ENCODE measurements at places on chromosomes 12 and 14.

DNA sequence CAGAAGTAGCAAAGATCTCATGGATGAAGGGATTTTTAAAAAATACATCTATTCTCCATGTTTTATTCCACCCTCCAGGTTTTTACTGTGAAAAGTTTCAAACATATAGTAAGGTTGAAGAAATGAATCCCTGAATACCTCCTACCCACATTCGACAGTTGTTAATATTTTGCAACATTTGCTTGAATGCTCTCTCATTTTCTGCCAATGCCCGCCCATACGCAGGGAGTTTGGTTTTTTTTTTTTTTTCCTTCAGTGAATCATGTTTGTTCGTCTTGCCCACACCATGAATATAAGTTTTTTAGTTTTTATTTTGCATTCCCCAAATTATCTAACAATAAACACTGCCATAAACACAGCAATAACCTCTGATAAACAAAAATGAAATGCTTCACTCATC, 82.9 kb downstream of the MAP1LC3B2 start:
- DNase-seq: no peak

- no peak for DNase-seq
Measured at GRCh38 chr14:26791117-26791806, 193.4 kb upstream of the NOVA1 start.

DNA sequence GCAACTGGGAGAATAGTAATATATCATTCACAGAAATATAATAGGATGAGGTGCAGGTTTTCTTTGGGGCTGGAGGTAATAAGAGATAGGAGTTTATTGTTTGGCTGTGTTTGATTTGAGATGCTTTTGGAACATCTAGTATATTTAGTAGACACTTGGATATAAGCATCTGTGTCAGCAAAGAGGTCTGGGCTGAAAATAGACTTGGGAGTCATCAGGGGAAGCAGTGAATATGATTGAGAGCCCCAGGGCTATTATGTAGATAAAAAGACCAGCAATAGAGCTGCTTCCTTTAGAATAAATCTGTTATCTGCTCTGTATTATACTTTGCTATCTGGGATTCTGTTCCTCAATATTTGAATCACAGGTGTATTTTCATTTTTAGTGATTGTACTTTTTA, 36.6 kb downstream of the SPATA7 start:
- DNase-seq: no peak

DNA sequence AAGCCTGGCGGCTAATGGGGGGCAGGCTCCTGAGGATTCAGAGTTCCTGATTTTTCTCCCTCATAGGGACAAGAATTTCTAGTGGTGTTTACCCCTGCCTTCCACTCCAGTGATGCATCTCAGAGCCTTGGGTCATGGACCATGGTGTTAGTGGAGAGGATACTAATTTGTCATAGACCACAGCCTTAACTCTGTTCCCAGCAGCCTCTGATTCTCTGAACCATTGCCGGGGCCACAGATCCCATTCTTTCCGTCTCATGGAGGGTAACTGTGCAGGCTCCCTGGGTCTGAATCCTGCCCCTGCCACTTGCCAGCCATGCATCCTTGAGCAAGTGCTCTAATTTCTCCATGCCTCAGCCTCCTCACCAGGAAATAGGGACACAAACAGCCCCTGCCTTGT, 55.1 kb downstream of the RPH3A start:
- DNase-seq: no peak

GRCh38 chr12:76252031-76252430, 96.2 kb downstream of the BBS10 start:
- no peak for DNase-seq

DNA sequence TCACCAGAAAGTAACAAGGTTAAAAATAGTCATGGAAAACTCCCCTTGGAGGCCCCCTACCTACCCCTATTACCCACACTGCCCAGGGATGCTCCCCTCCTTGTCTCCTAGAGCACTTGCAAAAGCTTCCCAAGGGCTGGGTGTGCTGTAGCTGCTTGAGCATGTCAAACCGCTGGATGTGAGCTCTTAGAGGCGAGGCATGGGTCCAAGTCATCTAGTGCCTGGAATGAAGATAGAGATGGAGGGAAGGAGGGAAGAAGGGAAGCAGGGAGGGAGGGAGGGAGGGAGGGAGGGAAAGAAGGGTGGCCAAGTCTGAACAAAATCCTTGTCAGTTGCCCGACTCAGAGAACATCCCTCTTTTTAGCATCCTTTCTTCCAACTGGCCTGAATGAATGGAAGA, 43.1 kb downstream of the LTBP2 start:
- no peak for DNase-seq

DNA sequence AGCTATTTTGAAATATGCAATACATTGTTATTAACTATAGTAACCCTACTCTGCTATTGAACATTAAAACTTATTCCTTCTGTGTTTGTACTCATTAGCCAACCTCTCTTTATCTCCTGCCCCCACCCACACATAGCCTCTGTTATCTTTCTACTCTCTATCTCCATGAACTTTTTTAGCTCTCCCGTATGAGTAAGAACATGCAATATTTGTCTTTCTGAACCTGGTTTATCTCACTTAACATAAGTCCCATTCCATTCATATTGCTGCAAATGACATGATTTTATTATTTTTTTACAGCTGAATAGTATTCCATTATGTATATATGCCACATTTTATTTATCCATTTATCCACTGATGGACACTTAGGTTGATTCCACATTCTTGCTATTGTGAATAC, 79.0 kb upstream of the AMIGO2 start:
- no peak for DNase-seq

GRCh38 chr12:125283521-125283920, 218.3 kb downstream of the AACS start:
- DNase-seq: no peak

DNA sequence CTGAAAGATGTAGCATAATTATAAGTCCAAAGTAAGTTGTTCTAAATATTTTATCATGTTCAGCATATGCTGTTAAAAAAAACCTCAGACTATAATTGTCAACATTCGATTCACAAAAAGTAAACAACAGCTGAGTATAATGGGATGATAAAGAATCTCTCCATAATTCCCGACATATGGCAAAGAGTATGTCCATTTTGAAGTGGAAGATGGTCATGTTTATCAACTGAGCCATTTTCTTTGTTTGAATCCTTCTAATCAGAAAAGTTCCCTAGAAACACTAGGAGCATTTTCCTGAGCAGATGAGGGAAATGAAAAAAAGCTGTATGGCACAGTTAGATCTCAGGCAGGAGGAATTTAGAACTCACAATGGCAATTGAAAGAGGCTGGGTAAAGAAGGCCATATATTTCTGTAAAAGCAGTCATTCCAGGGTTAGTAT, 192.1 kb upstream of the AMIGO2 start:
- DNase-seq: no peak

DNA sequence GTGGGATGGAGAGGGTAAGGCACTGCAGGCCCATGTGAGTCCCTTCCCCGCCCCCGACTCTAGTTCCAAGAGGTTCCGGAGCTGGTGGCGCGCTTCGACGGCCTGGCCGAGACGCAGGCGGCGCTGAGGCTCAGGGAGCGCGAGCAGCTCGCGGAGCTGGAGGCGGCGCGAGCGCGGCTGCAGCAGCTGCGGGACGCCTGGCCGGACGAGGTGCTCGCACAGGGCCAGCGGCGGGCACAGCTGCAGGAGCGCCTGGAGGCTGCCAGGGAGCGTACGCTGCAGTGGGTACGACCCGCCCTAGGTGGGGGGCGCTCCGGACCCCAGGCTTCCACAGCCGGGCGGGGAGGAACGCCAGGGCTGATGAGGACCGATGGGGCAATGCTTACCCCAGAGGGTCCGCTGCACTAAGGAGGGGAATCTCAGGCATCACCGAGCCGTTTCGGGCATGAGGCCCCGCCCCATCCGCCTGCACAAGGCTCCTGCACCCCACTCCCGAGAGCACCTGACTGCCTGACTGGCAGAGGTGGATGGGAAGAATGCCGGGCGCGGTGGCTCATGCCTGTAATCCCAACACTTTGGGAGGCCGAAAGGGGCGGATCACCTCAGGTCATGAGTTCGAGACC, 4.9 kb downstream of the CFAP73 start:
- no peak for DNase-seq

DNA sequence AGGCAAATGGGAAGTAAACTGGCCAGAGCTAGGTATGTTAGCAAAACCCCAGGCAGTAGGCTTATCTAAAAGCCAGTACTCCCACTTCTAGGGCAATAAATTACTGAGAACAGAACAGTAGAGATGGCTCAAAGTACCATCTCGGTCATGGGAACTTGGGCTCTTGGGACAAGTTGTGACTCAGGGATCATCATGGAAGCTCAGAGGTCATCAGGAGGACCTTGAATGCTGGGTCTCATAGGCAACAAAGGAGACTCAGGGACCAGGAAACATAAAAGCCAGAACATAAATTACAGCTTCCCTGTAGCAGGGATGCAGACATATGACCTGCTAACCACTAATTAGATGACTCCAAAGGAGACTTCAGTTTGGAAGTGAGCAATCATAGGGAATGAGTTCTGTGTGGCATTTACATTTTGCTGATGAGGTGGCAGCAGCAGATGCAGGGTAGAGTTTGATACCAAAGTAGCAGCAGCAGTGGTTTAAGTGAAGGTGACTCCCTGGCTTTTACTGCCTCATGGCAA, 97.6 kb upstream of the SCAF11 start:
- no peak for DNase-seq

GRCh38 chr12:85688837-85689236, 147.4 kb downstream of the RASSF9 start:
- no peak for DNase-seq

DNA sequence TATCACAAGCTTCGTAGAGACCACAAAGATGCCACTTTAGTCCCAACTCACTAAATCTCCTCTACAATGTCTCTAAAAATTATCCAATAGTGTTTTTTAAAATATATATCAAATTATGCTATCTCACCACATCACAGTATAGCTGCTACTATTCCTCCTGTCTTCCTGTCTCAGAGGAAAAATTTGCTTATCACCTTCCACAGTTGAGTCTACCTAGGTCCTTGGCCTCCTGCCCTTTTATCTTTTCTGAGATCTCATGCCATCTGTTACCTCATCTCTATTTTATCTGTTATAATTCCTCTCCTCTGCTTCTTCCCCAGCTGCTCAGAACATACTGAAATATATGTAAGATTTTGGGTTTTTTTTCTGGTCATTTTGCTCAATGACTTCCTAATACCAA, 568.2 kb downstream of the DIO2 start:
- DNase-seq: no peak

DNA sequence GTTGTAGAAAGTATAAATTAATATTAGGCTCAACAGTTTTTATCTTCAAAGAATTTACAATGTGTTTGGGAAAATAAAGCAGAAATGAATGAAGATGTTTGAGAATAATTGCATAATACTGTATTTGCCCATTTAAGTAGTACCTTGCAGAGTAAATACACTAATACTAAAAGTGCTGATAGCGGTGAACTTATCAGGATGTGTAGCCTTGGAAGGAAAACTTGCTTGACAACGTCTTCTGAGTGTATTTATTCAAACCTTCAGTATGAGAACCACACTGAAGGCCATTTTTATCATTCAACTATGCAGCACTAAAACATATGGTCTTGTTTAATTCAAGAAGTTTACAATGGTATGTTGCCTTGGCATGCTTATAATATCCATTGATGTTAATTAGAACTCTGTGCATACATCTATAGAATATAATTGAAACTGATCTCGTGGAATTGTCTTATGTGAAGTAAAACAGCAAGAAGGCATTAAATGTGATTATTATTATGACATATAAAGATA, 41.3 kb downstream of the MSRB3 start:
- no peak for DNase-seq

DNA sequence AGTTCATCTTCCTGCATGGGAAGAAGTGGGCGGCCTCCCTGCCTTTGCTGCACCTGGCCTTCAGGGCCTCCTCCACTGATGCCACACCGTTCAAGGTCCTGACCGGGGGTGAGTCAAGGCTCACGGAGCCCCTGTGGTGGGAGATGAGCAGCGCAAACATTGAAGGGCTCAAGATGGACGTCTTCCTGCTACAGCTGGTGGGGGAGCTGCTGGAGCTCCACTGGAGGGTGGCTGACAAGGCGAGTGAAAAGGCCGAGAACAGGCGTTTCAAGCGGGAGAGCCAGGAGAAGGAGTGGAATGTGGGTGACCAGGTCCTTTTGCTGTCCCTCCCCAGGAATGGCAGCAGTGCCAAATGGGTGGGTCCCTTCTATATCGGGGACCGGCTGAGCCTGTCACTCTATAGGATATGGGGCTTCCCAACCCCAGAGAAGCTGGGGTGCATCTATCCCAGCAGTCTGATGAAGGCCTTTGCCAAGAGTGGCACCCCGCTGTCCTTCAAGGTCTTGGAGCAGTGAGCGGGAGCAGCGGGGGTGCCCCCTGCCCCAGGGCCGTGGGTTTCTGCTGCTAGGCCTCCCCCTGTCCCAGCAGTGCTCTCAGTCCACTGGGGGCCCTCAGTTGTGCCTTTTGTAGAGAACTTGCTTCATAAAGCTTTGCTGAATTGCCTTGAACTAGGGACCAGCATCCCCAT, 12.4 kb downstream of the CBLN3 start:
- DNase-seq: no peak

DNA sequence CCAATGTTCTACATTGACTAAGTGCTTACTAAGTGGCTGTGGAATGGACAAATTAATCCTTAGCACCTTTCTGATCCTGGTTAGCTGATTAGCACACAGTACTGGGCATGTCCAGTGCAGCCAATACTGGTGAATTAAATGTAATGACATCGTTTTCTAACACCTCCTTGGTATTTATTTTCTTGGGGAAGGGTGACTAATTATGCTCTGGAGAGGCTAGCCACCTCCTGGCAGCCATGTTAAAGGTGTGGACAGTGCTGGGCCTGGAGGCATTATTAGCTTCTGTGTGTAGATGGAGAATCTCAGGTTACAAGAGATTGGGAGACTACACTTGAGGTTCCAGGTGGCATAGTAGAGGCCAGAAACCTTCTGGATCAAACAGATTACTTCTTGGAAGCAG, 230.9 kb upstream of the DDHD1 start:
- no peak for DNase-seq

GRCh38 chr14:63457498-63457897, 85.7 kb downstream of the PPP2R5E start:
- DNase-seq: no peak

GRCh38 chr14:70203686-70204085, 14.9 kb upstream of the SLC8A3 start:
- DNase-seq: no peak

DNA sequence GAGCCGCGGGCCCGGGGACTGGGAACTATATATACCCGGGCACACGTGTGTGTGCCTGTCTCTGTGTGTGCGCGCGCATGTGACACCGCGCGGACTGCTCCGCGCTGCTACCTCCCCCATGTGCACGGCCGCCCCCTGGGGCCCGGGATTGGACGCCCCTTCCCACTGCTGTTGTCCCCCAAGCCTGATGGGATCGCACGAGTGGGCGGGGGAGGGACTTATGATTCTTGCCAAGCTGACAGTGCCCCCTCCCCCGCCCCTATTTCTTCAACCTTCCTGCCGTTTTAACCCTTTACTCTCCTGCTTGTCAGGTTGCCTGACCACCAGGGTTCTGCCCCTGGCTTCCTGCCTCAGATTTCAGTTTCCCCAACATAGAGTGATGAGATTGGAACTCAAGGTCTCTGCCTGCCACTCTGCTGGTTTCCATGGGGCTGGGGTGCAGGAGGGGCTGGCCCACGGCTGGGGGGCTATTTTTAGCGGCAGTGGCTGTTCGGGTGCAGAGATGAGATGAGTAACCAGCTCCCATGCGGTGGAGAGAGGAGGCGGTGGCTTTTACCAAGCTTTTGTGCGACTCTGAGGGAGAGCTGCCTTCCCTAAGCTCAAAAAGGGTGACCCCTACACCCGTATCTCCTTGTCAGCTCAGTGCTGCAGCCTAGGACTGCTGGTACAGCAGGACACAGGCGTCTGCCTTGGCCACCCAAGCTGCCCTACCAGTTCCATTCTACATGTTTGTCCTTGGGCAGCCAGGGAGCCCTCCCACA, at the start of gene DDN:
DDN (minus strand) TSS at position 5 of the 761 bp plus-strand sequence. CDS start 88 bp downstream, outside the sequence.
- DNase-seq: no peak

All from fibroblast of skin of left quadriceps (primary cell).